ENCODE measurements at places on chromosomes 1 and 21.

GRCh38 chr1:224988042-224988441, 58.6 kb downstream of the DNAH14 start:
- no peak for DNase-seq

DNA sequence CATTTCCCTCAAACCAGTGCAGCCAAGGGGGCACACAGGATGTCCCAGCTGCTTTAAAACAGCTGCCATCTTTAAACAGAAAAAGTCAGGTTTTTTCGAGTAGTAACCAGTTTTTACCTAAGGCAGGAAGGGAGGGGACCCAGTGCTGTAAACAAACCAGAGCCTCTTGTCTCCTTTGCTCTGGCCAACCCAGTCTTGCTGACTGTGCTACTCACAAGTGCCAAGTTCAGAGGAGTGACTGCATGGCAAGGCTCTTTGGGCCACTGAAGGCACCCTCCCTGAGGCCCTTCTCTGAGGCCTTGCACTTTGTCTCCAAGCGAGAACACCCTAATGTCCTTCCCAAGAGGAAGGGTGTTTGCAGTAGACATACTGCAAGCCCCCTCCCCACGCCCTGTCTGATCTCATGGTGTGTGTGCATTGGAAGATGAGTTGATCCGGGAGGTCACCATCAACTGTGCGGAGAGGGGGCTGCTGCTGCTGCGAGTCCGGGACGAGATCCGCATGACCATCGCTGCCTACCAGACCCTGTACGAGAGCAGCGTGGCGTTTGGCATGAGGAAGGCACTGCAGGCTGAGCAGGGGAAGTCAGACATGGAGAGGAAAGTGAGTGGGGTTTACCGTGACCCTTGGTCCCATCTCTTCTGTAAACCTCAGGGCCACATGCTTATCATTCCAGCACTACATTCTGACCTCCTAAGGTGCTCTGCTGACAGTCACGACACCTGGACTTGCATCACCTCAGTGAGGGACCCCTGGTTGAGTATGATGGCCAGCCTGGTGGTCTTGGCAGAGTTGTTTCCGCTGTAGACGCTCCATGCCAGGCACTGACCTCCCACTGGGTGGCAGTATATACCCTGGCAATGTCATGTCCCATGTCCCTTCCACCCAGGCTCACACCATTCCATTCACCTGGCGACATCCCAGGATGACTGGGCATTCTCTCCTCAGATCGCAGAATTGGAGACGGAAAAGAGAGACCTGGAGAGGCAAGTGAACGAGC, 4.7 kb downstream of the DNALI1 start:
- no peak for DNase-seq

DNA sequence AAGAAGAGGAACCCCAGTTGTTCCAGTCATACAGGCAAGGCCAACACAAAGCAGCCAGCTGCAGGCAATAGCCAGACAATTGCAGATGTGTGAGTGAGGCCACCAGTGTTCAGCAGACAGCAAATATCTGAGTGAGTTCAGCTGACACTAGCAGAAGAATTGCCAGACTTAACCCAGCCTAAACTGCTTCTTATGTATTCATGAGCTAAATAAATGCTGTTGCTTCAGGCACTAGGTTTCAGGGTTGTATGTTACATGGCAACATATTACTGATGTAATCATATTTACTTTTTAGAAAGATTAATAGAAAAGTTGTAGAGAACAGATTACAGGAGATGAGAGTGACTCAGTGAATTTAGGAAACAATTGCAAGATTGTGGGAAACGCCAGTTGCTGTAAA, 129.8 kb upstream of the CHODL start:
- DNase-seq, result no peak

DNA sequence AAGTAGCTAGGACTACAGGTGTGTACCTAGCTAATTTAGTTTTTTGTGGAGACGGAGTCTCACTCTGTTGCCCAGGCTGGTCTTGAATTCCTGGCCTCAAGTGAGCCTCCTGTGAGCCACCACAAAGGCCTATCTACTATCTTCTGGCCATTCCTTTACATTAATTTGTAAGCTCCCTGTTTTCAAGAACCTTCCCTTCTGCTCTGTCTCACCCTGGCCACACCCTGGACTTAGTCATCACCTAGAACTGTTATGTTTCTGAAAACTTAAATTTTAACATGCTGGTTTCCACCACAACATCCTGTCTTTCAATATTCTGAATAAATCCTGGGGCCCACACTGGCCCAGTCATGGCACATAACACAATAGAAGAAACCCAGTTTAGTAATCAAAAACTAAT, 4.9 kb upstream of the B4GALT3 start:
- no peak for DNase-seq

DNA sequence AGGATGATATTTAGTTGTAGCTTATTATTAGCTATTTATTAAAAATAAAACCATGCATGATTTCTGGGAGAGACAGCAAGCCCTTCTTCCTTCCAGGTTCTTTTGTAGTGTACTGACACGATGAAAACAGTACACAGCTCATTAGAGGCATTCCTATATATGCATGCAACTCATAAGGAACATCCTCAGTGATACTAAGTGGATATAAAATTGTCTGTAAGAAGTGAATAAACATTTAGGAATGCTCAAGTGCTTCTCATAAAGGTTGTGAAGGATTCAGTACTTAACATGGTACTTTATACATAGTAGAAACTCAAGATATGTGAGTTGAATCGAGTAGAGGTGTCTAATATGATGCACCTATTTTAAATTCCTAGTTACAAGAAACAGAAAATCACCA, 287.7 kb downstream of the SDCCAG8 start:
- no peak for DNase-seq

- DNase-seq, result no peak
Measured at GRCh38 chr1:204174958-204175357, 8.8 kb upstream of the REN start.

DNA sequence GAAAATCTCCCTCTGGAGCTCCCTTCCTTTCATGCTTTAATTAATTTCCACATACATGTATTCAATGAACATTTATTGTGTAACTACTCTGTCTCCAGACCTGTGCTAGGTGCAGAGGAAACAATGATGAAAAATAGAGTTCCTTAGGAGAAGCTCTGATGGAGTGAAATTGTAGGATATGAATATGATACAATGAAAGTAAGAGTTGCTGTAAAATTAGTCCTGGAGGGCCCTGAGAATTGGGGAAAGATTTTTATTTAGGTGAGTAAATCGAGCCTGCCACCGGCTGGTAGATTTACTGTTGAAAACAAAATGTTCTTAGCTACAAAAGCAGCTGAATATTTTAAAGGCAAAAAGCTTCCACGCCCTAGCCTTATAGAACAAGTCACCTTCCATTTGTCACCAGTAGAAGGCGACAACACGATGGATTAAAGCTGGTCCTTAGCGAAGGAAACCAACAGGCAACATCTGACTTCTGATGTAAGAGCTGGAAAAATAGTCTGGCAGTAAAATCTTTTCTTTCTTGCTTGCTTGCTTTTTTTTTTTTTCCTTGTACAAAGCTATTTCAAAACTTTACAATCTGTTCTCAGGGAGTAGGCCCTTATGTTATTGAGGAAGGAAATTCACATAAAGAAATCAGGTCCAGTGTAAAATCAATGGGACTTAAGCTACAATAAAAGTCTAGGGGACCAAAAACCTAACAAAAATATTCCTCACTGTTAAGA, 82.0 kb upstream of the ROR1 start:
- DNase-seq, result peak; percentile 98

- DNase-seq, result no peak
Measured at GRCh38 chr1:185193756-185194155, 36.8 kb downstream of the SWT1 start.

DNA sequence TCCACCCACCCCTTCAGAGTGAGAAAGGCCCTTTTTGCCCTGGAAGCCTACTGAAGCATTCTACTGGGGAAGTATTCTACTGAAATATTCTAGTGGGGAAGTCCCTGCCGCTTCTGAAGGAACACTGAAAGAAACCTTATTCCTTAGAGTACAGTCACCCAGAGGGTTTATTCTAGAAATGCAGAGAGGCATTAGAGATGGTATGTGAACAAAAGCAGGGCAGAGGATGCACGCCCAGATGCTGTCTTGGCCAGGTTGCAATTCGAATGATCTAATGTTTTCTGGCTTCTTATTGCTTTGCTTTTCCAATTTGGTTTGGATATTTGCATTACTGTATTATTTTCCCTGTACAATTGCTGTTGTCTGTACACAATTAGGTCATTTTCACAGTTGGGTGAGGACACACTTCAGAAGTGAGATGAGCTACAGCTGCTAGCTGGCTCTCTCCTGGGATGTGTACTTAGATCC, 37.1 kb downstream of the CCN1 start:
- peak; percentile 49 for DNase-seq

- no peak for DNase-seq
Measured at GRCh38 chr1:224378855-224379631, 22.4 kb downstream of the CNIH4 start.

DNA sequence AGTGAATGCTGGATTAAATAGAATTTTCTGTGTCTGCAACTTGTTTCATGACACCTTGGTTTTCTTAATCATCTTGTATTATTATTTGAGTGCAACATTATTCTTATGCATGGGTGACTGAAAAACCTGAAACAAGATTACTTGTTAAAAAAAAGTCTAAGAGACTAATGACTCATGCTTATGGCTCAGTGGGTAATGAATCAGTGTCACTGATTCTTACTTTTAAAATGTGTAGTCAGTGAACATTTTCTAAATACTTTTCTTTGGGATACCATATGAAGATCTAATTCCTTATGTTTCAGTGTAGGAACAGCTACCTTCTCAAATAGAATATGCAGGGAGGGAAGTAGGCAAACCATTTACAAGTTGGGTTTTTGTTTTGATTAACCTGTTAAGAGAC, 65.5 kb downstream of the PRKAA2 start:
- DNase-seq, result peak; percentile 13

GRCh38 chr1:211965108-211965805, 70.1 kb downstream of the INTS7 start:
- DNase-seq, result no peak

Measured in fibroblast of the conjunctiva (primary cell).